ENCODE measurements at places on chromosomes 2 and 18. TPM values are rescaled to one million over a fixed set of nuclear protein-coding genes. Genes with fewer than 3 reads are reported as not detected.

Gene UPP2
- not detected for total RNA-seq

Gene RAD51AP2
- not detected for total RNA-seq

Gene GPBAR1
- total RNA-seq: 0.63 TPM

Gene CTAGE1
- total RNA-seq: not detected

Data from activated naive CD4-positive, alpha-beta T cell treated with anti-CD3 and anti-CD28 coated beads, Interleukin-2, amount 10 ng/mL, durations not matched to agents 5 hours and 36 hours (primary cell).